Activated CD4-positive, alpha-beta T cell treated with anti-CD3 and anti-CD28 coated beads for 36 hours (primary cell): ENCODE measurements at places on chromosomes 12 and 14. TPM values are rescaled to one million over a fixed set of nuclear protein-coding genes. Genes with fewer than 3 reads are reported as not detected.

The POLR3B gene
- 9.1 TPM for total RNA-seq

The COL2A1 gene
- total RNA-seq: 0.05 TPM

The TULP3 gene
- 7.3 TPM for total RNA-seq

The EID3 gene
- total RNA-seq: 4.6 TPM

The NCAPD2 gene
- total RNA-seq: 210 TPM

The SRRM4 gene
- total RNA-seq: not detected

The MSI1 gene
- 1.3 TPM for total RNA-seq

The CACNA1C gene
- total RNA-seq: 0.11 TPM

The RNASE7 gene
- total RNA-seq: not detected

The GZMH gene
- total RNA-seq: 36.1 TPM

The FGF6 gene
- total RNA-seq: not detected

The KRT2 gene
- not detected for total RNA-seq

The PLCZ1 gene
- total RNA-seq: not detected

The KRT83 gene
- not detected for total RNA-seq

The VRTN gene
- not detected for total RNA-seq

The VIPAS39 gene
- total RNA-seq: 16.4 TPM

The ASCL1 gene
- total RNA-seq: not detected

The SERPINA1 gene
- total RNA-seq: 140 TPM

The ELK3 gene
- total RNA-seq: 17.4 TPM

The TAS2R19 gene
- 1.6 TPM for total RNA-seq

The EIF2S3B gene
- 1.3 TPM for total RNA-seq

The MARCHF9 gene
- 22.5 TPM for total RNA-seq

The GNB3 gene
- 0.66 TPM for total RNA-seq

The PTPRO gene
- total RNA-seq: 0.49 TPM

The ZC2HC1C gene
- total RNA-seq: 1.3 TPM

The VDR gene
- 108 TPM for total RNA-seq

The ARHGDIB gene
- 912 TPM for total RNA-seq

The ASIC1 gene
- total RNA-seq: 7.3 TPM

The PIWIL1 gene
- total RNA-seq: not detected

The DNM1L gene
- total RNA-seq: 68.5 TPM

The RASSF9 gene
- not detected for total RNA-seq

The TPPP2 gene
- not detected for total RNA-seq

The CLEC6A gene
- total RNA-seq: not detected

The ACACB gene
- total RNA-seq: 11.5 TPM

The EML1 gene
- 1.7 TPM for total RNA-seq

The PTPRB gene
- not detected for total RNA-seq
